ENCODE measurements at places on chromosomes 5 and 9.

GRCh38 chr9:121353241-121354061 lies 16.6 kb downstream of the STOM start:
- DNase-seq: no peak

DNA sequence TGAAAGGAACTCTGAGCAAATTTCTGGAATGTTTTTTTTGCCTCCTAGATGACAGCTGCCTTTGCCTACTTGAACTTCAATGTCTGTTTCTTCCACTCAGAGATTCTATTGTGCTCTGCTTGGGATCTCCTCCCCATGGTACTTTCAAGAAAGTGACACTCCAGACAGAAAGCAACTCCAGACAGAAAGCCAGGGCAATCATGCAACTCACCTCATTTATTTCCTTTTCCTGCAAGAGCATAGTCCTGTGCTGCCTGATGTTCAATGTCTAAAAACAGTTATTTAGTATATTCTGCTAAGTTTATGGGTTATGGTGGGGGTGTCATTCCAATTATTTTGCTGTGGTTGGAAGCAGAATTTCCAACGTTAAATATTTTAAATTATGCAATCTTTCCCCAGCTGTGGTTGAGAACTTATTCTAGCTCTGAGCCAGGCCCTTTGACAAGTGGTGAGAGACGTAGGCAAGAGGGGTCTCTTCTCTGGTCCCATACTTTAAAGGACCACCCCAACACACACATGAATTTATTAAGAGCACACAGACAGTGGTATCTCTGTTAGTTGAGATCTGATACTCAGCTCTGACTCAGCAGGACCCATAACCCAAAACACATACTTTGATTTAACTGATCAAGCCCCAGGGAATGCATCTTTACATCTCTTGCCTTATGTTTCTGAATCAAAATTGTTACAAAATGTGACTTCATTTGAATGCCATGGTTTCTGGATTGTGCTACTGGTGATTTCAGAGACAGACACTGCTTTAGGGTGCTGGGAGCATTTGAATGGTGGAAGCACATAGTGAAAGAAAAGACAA lies 39.5 kb upstream of the MAMDC2 start:
- no peak for DNase-seq

DNA sequence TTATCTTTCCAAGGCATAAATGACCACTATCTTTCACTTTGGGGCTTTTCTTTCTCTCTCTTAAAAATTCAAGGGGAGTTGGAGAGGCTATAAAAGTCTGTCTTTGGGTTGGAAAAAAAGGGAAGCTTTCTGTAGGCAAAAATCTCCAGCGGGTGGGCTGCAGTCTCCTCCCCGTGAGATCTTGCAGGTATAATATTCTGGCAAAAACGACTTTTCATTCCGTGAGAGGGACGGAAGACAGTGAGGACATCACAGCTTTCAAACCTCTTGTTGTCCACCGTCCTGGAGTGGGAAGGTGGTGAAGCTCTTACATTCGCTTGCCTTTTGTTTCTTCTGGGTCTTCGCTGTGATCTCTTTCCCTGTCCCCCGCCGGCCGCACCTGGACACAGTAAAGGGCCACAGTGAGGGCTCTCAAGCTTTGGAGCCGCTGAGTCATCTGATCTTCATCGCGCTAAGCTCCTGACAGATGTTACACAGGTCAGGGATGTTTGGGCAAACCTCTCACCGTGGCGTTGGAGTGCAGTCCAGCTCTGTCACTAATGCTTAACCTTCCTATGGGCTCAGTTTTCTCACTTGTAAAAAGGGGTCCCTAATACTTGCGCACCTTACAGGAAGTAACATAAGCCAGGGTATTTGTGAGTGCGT lies 61.9 kb upstream of the MEGF10 start:
- DNase-seq: no peak

DNA sequence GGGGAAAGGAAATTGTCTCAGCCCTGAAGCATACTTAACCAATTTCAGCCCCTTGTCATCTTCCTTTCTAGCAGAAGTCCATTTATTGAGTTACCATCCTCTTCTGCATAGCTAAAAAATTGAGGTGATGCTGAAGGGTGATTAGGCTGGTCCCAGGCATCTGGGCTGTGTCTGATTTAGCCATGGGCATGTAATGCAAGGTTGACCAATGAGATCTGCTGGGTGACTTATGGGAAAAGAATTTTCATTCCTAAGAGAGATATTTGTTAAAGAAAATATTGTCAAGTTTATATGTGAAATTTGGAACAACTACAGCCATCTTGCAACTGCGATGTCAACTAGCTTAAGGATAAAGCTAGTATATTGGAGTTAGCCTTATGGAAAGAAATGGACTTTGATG lies 5.1 kb downstream of the ITGA2 start:
- no peak for DNase-seq

DNA sequence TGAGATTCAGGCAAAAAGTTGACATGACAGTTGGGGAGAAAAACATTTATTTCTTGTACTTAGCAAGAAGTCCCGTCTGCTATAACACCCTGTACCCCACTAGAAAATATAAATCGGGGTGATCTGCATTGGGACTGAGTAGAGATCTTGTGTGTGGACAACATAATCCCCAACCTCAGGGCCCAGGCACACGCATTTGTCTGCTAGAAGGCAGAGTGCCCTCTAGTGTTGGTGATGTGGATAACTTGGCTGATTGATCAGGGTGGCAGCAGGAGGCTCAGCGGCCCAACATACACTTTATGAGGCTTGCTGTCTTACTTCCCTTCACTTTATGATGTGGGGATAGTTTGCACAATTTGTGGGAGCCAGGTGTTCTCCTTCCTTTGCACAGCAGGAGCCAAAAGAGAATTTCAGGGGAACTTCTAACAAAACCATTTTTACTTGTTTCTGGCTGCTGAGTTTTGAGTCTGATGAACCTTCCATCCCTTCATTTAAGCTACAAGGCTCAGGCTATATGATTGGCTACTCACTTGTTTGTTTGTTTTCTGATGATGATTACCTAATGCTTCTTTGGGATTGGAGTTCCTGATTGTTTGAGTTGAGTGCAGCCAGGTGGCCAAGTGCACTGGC lies 263.2 kb downstream of the DMAC1 start:
- DNase-seq: no peak

DNA sequence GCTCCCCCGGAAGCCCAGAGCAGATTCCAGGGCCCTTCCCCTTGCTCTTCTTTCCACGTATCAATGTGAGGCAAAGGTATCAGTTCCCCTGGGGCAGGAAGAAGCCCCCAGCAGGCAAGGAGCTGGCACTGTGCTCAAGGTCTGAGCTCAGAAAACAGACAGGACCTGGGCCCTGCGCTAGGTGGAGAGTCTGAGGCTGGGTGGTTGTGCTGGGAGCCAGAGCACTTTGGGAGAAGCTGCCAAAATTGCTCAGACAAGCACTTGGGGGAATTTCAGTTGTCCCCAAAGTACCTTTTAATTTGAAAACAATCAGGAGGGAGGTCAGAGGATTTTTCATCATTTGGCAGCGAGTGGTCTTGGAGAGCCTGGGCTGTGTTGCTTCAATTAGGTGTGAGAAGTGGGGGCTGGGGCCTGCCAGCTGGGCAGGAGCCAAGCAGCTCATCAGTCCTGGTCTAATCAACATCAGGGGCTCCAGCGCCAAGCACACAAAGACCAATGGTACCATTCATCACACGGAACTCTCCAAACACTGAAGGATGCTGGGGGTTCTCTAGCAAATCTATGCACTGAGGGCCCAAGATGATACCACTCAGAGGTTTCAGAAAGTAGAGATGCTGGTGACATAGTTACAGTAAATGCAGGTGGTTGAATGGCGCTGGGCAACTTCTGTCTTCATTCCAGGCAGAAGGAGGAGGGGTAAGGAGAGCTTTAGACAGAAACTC lies 176.5 kb downstream of the SNX18 start:
- no peak for DNase-seq

DNA sequence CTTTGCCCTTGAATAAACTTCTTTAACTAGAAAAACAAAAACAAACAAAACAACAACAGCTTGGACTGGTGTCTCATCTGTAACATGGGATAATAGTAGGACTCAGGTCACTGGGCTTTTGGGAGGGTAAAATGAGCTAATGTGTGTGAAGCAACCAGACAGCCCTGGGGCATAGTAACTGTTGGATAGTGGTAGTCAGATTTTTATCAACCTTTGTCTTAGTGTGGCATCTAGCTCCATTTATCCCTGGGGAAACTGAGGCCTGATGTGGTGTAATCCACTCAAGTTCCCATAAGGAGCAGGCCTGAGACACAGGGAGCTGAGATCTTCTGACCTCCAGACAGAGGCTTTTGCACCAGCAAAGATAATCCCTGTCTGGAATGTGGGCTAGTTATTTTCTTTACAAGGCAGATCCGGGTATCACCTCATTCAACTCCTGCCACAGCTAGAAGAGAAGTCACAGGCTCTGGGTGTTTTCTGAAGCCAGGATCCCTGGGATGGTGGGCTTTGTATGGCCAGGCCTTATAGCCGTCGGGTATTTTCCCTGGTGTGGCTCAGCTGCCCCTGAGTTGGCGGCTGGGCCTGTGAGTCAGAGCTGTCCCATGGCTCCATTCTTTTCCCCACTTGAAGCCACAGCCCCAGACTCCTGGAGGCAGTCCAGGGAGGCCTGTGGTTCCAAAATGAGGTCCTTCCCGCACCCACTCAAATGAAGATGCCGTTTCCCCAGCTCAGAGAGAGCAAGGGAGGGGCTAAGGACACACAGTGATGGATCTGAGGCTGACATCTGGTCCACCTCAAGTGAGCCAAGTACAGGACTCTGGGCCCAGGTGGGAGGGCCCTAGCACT lies 26.1 kb upstream of the CSF1R start:
- peak; percentile 95 for DNase-seq

DNA sequence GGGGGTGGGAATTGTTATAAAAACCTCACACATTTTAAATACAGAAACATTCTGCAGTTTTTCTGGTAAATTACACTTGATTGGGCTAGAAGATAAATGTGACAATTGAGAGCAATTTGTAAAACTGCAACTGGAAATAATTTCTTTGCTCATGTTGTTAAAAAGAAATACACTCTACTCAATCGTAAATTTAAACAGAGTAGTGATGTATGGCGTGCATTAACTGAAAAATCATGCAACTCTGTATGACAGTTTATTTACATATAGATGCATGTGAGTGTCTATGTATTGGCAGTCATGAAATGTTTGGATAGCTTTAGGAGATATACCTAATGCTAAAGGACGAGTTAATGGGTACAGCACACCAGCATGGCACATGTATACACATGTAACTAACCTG lies 554.9 kb downstream of the PRELID2 start:
- DNase-seq: no peak

GRCh38 chr5:78589923-78590322 lies 58.6 kb downstream of the LHFPL2 start:
- no peak for DNase-seq

GRCh38 chr9:37668116-37668601 lies 17.4 kb downstream of the FRMPD1 start:
- DNase-seq: no peak

GRCh38 chr9:122812736-122813135 lies 12.8 kb downstream of the OR1K1 start:
- DNase-seq: peak; percentile 15

- DNase-seq: no peak
These were observed 6.1 kb downstream of the ZNF618 start for GRCh38 chr9:113882181-113882580.

DNA sequence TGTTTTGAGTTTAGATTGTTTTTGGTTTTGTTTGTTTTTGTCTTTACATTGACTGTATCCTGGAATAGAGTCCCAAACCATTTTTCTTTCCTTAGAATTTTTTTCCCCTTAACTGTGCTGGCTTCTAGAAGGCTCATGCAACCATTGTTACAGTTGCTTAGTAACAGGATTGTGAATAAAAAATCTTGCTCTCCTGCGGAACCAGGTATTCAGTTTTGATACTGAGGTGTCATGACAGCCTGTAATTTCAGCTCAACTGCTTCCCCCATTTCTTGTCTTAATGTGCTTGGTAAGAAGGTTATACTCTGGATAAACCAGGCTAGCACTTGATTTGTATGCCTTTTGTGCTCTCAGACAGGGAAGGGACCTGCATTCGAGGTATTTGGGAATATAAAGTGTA lies 42.1 kb downstream of the FOCAD start:
- no peak for DNase-seq

DNA sequence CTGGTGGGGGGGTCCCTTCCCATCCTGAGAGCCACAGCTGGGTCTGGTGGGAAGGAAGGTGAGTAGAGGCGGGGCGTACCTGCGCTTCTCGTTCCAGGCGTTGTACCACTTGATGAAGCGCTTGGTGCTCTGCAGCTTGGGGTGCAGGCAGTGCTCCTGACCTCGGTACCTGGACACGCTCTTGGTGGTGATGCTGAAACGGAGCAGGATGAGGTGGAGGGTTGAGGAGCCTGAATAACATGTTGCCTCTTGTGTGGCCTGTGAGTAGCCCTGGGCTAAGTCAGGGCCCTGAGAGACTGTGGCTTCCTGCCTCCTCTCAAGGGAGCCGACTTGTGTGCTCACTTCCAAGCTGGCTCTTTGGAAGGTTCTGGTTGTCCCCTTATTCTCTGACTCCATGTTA lies 4.3 kb downstream of the CXCL14 start:
- no peak for DNase-seq

DNA sequence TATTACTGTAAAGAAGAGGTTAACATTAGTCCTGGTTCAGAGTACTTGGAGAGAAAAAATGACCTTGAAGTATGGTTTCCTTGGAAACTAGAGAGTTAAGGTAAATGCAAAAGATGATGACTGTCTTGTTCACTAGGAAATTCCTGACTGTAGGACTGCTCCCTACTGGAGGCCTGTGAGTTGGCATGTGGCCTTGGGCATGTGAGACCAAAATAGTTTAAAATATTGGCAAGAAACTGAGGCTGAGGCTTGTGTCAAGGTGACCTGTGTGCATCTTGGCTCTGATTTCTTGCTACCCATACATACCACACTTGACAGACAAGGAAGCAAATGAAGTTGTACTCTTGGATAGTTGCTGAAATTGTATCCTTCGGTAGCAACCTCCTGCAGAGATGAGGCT lies 96.5 kb downstream of the TARS1 start:
- DNase-seq: no peak

DNA sequence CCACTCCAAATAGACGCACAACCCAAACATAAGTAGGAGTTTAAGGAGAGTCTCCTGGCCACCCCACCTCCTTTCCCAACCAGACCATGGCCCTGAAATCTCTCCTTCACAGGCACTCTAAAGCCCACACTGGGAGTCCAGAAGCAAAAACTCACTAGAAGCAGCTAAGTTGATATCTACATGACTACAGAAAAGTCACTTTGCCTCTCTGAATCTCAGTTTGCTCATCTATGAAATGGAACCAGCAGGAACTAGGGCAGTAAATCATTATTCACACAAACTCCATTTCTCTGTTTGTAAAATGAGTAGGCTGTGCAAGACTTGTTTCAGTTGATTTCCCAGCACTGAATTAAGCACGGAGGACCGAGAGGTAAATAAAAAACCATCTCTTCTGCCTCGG lies 4.1 kb upstream of the WWC1 start:
- DNase-seq: no peak
